ENCODE measurements at places on chromosomes 7 and 10.

DNA sequence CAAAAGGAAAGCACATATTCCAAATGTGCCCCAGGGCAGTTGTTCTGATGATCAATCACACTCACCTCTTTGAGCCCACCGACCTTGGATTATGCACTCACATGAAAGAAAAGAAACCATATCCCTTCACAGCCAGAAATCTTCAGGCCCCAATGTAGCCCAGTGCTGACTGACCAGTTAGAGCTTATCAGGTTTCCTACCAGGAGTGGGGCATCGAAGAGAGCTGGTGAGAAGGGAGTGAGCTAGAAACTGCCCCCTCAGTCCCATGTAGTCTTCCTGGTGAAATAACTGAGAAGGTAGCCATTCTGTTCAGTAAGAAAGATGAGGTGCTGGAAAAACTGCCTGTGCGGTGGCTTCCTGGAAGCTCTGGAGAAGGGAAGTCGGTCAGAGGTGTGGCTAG lies 32.2 kb downstream of the NRCAM start:
- no peak for DNase-seq

GRCh38 chr10:128047991-128048818 lies 78.0 kb downstream of the MKI67 start:
- DNase-seq: no peak

DNA sequence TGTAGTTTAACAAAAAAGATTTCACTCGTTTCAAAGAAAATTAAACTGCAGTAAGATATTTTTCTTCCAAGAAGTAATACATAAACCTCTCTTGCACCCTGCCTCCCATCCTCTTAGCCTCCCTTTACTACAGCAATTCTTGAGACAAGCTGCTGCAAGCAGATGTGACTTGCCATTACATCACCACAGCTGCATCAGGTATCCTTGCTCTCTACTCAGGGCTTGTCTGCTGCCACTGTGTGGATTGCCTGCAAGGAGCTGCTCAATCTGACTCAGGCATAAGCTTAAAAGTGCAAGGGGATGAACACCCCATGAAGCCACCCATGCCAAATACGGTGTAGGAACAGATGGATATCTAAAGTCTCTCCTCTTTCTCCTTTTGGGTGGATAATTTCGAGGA lies 609.9 kb downstream of the DNAJB9 start:
- DNase-seq: no peak

DNA sequence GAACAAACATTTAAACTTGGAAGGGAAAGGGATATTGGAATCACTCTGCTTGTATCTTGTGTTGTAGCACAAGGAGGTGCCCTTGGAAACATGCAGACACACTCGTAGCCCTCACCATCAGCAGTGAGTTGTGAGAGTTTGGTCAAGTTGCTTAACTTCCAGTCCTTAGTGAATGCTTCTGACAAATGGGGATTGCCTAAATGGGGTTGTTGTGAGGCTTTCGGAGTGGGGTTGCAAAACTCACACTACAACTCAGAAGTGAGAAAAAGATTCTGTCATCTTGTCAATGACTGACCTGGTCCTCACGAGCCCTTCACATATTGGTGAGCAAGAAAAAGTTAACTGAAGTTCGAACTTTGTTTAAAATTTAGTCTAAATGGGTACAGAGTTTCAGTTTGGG lies 29.0 kb upstream of the GSDME start:
- DNase-seq: no peak

- DNase-seq: peak; percentile 76
Measured at GRCh38 chr7:117875566-117875965, 2.3 kb upstream of the CTTNBP2 start.

GRCh38 chr10:11875494-11876281 lies 52.5 kb downstream of the PROSER2 start:
- peak; percentile 66 for DNase-seq

- no peak for DNase-seq
Measured at GRCh38 chr7:125382401-125382800, 452.8 kb upstream of the POT1 start.

- DNase-seq: peak; percentile 89
Measured at GRCh38 chr10:33193057-33193700, 141.3 kb downstream of the NRP1 start.

GRCh38 chr7:2028733-2029132 lies 204.0 kb downstream of the MAD1L1 start:
- DNase-seq: no peak

DNA sequence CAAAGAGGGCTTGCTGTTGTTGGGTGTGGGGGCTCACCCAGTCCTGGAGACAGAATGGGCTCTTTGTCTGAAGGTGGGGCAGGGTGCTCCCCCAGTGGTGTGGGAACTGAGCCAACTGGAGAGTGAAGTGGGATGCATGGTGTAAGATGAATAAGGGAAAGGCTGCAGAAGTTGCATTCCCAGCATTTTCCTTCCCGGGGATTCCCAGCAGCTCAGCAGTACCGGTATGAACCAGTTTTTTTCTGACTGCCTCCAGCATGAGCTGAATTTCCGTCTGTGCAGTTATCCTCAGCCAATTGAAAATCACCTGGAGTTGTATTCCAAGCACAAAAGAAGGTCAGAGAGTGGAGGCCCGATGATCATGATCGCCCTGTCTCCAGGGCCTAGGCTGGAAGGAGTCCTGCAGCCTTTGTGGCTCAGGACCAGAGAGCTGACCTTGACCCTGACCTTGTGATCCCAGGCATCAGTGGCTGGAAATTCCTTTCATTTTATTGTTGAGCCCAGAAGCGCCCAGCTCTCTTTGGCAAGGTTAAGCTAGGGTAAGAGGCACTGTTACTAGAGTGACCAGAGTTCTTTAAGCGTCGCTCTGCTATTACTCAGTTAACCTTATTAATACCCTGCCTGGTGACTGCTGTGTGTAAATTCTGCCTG lies 33.4 kb downstream of the OGDH start:
- DNase-seq: no peak

- no peak for DNase-seq
Measured at GRCh38 chr10:43702936-43703281, 54.2 kb upstream of the ZNF32 start.

DNA sequence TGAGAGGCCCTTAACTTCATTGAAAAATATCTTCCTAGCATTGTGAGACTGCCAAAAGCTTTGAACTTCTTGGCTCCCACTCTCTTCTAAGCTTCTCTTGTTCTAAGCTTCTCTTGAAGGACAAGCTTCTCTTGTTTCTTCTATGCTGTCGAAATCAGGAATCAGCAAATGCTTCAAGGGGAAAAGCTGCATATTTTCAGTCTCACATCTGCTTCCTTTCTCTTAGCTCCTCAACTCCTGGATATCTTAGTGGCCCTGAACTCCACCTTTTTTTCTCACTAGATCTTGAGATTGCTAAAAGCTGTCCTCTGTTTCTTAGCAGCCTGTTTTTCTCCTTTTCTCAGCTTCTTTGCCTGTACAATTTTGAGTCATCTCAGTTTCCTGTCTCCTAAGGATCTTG lies 73.0 kb downstream of the NEUROD6 start:
- DNase-seq: no peak

GRCh38 chr7:4208086-4208485 lies 474.0 kb upstream of the FOXK1 start:
- no peak for DNase-seq

DNA sequence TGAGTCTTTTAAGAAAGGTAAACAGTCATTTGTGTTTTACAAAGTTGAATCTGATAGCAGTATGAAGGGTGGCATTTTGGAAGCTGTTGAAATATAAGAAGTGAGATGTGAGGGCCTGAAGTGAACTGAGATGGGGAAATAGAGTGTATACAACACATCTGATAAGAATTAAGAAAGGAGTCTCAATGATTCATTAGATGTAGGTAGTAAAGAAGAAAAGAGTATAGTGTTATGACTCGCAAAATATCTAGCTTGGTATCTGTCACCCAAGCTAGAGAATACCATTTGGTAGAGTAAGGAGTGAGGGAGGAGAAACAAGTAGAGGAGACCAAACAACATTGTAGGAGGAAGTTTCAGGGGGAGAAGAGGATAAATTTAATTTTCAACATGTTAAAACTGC lies 5.3 kb downstream of the PTPN12 start:
- DNase-seq: no peak

DNA sequence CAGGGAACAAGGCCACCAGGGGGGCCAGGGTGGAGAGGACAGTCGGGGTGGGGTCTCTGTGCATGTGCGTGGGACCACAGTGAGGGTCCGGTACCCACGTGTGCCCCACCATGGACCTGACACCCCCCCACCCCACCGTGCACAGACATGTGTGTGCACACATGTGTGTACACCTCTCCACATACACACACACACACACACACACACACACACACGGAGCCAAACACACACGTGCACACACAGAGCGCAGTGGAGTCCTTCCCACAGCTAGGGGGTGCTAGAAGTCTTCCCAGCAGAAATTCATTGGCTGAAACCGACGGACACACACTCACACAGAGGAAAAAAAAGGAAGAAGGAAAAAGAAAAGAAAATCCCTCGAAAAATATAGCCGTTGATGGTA lies 42.8 kb upstream of the GNA12 start:
- DNase-seq: peak; percentile 76

DNA sequence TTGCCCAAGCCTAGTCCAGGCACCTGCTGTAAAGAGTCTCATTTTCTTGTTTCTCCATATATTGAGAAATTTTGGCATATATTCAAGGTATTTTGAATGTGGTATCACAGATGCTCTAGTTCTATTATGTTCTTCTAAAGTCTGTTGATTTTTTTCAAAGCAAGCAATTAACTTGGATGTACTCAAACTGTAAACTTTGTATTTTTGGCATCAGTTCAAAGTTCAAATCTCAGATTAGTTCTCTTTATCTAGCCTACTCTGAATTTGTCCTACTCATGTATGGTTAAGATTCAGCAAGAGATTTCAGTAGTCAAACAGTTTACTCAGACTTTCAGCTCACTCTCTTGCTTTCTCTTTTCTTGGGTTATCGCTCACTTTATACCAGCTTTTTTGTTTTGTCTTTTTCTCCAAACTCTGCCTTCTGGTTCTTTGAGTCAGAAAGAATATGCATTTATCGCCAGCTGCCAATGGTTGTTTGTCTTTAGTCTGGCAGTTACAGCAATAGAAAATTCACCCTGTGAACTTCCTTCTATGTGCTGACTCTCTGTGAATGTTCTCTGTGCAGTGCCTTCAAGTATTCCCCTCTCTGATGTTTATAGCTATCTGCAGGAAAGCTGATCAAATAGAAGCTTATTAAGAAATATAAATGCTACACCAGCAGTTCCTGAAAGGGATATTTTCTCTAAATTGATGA lies 56.0 kb downstream of the ANKRD7 start:
- no peak for DNase-seq

GRCh38 chr7:141702047-141702567 lies at the start of gene DENND11:
Gene DENND11 (minus strand): TSS chr7:141702166. CDS start chr7:141702153, 13 bp downstream.
- peak; percentile 5 for DNase-seq

GRCh38 chr7:22860337-22860736 lies 37.7 kb upstream of the TOMM7 start:
- DNase-seq: no peak

DNA sequence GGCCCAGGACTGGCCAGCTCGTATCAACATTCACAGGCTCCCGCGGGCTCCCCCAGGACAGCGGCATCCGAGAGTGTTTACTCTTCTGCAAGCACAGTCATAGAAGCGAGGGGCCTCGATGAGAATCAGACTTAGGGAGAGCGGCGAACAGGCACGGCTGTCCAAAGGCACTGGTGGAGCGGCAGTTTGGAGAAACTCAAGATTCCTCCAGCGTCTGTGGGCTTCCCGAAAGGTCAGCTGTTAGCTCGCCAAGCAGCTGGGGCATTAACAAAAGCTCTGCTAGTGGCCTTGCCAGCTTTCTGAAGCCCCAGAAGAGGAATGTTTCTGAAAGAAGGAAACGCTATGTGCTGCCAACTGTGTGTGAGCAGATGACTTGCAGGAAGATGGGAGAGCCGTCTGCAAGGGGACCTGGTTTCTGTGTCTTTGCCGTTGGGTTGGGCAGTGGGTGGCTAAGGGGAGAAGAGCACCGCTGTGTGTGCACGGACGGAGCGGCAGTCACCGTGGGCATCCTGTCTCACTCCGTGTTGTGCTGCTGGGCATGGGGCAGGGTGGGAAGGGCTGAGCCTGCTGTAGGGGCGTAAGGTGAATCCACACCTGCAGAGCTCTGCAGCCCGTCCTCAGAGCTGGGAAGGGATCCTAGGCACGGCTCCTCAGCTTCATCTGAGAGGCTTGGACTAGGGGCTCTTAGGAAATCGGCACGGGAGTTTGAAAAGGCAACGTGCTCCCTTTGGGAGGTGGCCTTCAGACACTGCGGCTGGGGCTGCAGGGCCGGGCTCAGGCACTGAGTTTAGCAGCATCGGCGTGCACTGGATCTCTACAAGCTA lies 42.1 kb downstream of the AMZ1 start:
- DNase-seq: no peak

DNA sequence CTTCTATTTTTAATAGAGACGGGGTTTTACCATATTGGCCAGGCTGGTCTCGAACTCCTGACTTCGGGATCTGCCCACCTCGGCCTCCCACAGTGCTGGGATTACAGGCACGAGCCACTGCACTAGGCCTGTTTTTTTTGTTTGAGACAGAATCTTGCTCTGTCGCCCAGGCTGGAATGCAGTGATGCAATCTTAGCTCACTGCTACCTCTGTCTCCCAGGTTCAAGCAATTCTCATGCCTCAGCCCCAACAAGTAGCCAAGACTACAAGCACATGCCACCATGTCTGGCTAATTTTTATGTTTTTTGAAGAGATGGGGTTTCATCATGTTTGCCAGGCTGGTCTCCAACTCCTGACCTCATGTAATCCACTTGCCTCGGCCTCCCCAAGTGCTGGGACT lies 73.7 kb downstream of the TYW1B start:
- no peak for DNase-seq

GRCh38 chr10:79069325-79070080 lies 737 bp downstream of the ZMIZ1 start:
- DNase-seq: peak; percentile 59

DNA sequence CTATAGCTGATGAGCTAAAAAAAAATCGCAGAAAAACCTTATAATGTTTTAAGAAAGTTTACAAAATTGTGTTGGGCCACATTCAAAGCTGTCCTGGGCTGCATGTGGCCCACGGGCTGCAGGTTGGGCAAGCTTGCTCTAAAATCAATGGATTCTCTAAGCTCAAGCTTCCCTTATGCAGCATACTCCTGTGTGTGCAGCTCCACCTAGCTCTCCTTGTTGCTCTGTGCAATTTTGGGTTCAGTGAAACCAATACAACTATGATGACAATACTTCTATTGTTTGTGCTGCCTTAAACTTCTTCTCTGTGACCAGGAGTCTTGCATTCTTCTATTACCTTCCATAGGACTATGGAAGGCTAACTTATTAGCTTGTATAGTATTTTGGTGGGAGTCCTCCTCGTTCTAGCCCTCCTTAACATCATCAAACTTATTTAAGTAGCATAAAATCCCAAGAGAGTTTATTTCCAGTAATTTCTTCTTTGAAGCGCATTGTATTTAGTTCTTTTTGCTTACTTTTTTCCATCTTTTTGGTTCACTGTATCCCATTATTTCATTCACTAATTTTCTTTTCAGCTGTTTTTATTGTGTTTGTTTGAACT lies 170.9 kb upstream of the SMIM30 start:
- peak; percentile 80 for DNase-seq

- no peak for DNase-seq
Measured at GRCh38 chr10:89589101-89589720, 53.8 kb upstream of the SLC16A12 start.

- no peak for DNase-seq
Measured at GRCh38 chr7:107931740-107932515, 40.9 kb downstream of the DLD start.

- DNase-seq: peak; percentile 88
Measured at GRCh38 chr10:88728107-88728763, 22.2 kb downstream of the LIPK start.

GRCh38 chr7:34133983-34134782 lies 228.8 kb downstream of the BMPER start:
- DNase-seq: peak; percentile 63
